ENCODE measurements at places on chromosomes 5 and 9.

- peak; percentile 6 for DNase-seq
Measured at GRCh38 chr5:66080664-66081063, 63.4 kb upstream of the SREK1 start.

- no peak for DNase-seq
Measured at GRCh38 chr5:106877881-106878280, 792.9 kb downstream of the EFNA5 start.

GRCh38 chr9:101791533-101791932 is 53.1 kb upstream of the GRIN3A start:
- no peak for DNase-seq

DNA sequence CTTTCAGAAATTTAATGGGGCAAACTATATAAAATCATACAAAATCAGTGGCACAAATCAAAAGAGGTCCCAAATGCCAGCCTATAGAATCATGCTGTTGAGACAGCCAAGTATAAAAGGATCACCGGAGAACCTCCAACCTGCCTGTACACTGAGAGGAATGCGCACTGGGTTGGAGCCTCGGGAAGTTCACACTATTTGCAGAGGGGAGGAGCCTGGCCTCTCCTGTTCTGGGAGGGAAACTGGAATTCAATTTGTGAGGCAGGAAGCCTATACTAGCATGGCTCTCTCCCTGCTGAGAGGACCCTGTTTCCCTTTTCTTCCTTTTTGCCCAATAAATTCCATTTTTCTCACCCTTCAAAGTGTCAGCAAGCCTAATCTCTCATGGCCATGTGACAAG is 406.0 kb downstream of the HINT1 start:
- DNase-seq = no peak

DNA sequence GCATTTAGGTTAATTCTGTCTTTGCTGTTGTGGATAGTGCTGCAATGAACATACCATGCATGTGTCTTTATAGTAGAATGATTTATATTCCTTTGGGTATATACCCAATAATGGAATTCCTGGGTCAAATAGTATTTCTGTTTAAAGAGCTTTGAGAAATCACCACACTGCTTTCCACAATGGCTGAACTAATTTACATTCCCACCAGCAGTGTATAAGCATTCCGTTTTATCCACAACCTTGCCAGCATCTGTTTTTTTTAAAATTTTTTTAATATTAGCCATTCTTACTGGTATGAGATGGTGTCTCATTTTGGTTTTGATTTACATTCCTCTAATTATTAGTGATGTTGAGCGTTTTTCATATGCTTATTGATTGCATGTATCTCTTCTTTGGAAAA is 15.5 kb upstream of the TARS1 start:
- no peak for DNase-seq

- DNase-seq = peak; percentile 37
Measured at GRCh38 chr5:173671121-173671949, 54.9 kb upstream of the BOD1 start.

DNA sequence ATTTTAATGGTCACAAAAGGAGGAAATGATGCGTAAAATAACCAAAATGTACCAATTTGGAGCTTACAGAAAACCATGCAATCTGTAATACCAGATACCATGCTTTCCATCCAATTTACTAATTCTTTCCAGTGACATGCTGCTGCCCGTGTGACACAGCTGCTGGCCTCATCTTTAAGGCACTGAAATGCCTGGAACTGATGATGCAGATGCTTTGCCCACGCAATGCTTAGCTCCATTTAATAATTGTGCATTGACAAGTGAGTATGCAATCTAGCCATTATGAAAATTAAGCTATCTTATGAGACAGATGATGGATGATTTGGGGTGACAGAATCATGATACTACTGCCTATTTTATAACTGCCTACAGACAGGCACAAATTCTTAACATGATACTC is 169.2 kb upstream of the CTNND2 start:
- DNase-seq = no peak

- DNase-seq = no peak
Measured at GRCh38 chr5:4144411-4145007, 548.9 kb downstream of the IRX1 start.

- no peak for DNase-seq
Measured at GRCh38 chr5:75601567-75601966, 9.7 kb upstream of the ANKDD1B start.

- DNase-seq = no peak
Measured at GRCh38 chr9:114386361-114386885, 1.4 kb downstream of the AKNA start.

DNA sequence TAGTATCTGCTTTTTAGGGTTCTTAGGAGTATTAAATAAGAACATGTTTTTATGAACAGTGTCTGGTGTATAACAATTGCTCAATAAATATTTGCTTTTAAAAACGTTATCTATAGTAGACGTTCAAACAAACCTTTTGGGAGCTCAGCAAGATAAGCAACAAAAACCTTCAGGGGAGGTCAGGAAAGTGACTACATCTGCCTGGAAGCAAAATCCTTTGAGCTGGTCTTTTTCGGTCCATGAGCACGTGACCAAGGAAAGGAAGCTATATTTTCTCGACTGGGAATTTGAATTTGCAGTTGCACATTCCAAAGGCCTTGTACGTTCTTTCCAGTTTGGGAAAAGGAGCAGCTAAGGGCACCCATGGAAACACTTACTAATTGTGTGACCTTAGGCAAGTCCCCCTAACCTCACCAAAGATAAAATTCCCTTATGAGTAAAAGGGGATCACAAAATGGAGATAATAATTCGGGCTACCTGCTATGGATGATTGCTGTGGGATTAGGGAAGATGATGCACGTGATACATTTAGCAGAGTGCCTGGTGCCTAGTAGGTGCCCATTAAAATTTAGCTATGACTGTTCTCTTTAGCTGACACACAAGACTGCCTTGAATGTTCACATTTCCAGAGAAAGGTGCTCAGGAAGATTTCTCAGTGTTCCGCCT is 45.4 kb downstream of the PTTG1 start:
- peak; percentile 35 for DNase-seq

- DNase-seq = no peak
Measured at GRCh38 chr9:135076143-135076875, 11.2 kb upstream of the OLFM1 start.

All from fibroblast of mammary gland (primary cell).